Glutamatergic neuron (in vitro differentiated cells): ENCODE measurements at places on chromosomes 3 and 15.
A peak's percentile ranks its signal among the peaks of the same experiment; 100 is the strongest.

DNA sequence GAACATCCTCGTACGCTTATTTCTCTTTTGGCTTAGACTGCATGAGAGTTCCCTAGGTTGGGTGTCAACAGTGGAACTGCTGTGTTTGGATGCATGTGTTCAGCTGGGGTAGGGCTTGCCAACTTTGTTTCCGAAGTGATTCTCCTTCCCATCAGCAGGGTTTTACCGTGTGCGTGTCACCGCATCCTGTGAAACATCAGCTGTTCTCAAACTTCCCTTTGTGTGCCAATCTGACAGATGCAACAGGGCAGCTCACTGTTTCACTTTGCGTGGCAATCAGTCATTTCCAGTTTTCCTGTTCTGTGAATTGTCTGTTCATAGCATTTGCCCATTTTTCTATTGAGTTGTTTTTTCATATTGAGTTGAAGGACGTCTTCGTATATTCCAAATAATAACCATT is 218.8 kb downstream of the VPS13C start:
- H3K4me1 ChIP-seq, result peaks cover 6% of the 10 kb centered on the region
- DNase-seq, result no peak
- no peak overlapping the region for H3K27ac ChIP-seq
- no peaks in the 10 kb centered on the region for H3K27me3 ChIP-seq

DNA sequence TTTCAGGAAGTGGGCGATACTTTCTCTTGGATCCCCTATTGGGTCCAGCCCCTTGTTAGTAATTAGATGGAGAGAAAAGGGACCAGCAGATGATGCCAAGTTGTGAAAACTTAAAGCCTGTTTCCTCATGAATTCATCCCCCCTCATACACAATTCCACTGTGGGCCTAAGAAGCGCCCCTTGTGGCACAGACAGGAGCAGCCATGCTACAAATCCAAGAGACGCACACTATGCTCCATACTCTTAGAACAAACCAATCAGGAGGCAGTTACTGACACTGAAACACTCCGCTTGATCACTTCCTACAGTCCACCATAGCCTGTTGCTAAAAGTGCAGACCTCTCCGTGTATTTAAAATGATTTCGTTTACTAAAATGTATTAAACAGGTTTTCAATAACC is 111.3 kb upstream of the ARRDC4 start:
- no peaks in the 10 kb centered on the region for H3K36me3 ChIP-seq
- DNase-seq, result no peak
- no peaks in the 10 kb centered on the region for H3K4me1 ChIP-seq
- no peaks in the 10 kb centered on the region for H3K27me3 ChIP-seq
- H3K27ac ChIP-seq, result no peak overlapping the region
- no peak overlapping the region for H3K4me3 ChIP-seq

GRCh38 chr3:82157952-82158351 is 396.5 kb upstream of the GBE1 start:
- peaks cover 7% of the 10 kb centered on the region for H3K36me3 ChIP-seq
- no peak overlapping the region for H3K4me3 ChIP-seq
- no peak overlapping the region for H3K27ac ChIP-seq
- H3K27me3 ChIP-seq, result peaks cover 3% of the 10 kb centered on the region

DNA sequence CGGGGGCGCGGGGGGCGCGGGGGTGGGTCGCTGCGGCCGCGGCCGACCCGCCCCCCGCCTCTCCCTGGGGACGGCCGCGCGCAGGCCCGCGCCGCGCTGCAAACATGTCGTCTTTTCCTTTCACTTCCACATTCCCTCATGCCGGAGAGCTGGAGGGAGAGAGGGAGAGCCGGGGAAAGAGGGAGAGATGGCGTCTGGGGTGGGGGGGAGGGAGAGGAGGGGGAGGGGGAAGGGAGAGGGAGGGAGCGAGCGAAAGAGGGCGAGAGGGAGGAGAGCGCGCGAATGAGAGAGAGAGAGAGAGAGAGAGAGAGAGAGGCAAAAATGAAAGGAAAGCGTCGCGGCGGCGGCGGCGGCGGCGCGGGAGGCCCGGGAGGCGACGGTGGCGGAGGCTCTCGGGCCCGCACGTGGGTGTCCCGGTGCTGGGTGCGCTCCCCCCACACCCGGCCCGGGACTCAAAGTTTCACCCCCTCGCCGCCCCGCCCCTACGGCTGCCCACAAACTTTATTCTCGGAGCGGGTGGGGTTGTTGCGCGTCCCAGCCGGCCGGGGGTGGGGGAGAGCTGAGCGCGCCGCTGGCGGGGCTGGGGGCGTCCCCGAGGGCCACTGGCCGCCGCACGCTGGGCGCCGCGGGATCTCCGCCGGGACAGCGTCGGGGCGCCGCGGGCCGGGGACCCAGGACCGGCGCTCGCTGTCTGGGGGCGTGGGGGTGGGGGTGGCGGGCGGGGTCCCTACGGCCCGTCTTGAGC is 731 bp downstream of the ZNF710 start:
- peak; percentile 66 for DNase-seq
- H3K27me3 ChIP-seq, result peaks cover 5% of the 10 kb centered on the region
- peak overlapping the region; percentile 54 for H3K27ac ChIP-seq
- H3K4me3 ChIP-seq, result peak overlapping the region; percentile 85
- H3K4me1 ChIP-seq, result peaks cover 26% of the 10 kb centered on the region
